NCI-H2081 (cell line): ENCODE measurements at places on chromosomes 16 and 17.

GRCh38 chr17:42354956-42355843 lies 33.0 kb downstream of the STAT3 start:
- DNase-seq: no peak

- no peak for DNase-seq
Observed at GRCh38 chr16:79066561-79066960, 534.0 kb downstream of the MAF start.

GRCh38 chr16:4826526-4826925 lies 20.6 kb downstream of the GLYR1 start:
- no peak for DNase-seq

DNA sequence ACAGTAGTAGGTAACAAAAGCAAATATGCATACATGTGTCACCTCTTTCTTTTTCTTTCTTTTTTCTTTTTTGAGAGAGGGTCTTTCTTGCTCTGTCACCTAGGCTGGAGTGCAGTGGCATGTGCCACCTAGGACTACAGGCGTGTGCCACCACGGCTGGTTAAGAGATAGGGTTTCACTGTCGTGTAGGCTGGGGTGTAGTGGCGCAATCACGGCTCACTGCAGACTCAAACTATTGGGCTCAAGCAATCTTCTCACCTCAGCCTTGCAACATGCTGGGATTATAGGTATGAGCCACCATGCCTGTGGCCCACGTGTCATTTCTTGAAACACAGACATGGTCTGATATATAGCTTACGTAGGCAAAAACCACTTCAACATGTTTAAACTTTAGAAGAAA lies 397.7 kb upstream of the PMFBP1 start:
- no peak for DNase-seq

DNA sequence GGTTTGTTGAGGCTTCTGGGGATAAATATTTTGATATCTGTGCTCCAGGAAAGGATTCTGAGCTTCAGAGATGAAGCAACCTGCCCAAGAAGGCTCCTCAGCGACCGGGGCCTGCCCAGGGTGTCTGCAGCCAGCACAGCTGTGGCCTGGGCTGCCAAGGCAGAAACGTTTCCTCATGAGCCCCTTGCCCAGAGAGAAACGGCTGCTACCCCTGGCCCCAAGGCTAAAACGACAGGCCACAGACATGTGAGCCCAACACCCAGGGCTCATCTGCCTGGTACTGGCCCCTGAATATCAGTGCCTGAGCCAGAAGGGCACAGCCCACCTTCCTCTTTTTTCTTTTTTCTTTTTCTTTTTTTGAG lies 45.4 kb upstream of the RASD1 start:
- DNase-seq: no peak

DNA sequence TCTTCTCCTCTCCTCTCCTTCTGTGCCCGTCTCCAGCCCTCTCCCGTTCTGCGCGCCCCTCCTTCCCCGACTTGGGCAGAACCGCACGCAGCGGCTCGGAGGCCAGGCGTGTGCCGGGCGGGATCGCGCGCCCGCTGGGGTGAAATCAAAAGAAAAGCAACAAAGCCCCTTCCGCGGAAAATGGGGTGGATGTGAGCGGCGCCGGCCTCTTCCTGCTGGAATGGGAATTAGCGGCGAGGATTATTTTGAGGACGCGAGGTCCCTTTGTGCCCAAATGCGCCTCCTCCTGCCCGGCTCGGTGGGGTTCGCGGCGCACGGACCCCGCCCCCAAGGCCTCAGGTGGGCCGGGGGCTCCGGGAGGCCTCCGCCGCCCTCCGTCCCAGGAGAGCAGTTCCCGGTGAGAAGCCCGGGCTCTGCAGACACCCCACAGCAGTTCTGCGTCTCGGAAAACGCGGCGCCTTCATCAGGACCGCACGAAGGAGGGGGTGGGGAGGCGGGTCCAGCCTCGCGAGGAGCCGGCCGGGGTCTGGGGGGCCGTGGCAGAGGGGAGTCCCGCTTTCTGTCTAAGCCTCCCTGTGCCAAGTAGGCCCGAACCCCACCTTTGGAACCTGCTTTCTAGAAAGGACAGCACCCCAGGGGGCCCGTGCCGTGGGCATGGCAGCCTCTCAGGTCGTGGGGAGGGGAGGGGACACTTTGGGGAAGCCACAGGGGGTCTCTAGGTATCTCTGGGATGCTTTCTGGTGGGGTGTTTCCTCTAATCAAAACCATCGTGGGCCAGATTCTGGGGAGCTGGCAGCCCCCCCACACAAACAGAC lies 91.0 kb upstream of the CBX4 start:
- DNase-seq: peak; percentile 19
